ENCODE measurements at places on chromosomes 3 and 15.

- DNase-seq: no peak
Measured at GRCh38 chr3:181956122-181956521, 244.4 kb downstream of the SOX2 start.

GRCh38 chr3:124886168-124887056, 753 bp downstream of the ITGB5 start:
- DNase-seq: peak; percentile 74

DNA sequence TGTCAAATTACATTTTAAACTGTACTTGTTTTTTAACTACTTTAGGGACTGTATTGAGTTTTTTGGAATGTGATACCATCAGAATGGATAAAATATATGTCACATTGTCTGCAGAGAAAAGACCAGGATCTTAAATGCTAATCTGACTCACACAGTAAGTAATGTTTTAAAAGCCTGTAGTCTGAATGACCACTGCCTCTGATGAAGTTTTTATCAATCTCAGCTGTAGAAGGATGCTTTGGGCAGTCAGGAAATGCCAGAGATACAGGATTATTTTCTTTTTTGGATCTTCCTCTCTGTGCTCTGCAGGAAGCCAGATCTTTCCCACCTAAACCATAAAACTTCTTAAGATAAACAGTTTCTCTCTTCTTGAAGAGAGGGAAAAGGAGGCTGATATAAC, 73.1 kb upstream of the PRTG start:
- DNase-seq: no peak

DNA sequence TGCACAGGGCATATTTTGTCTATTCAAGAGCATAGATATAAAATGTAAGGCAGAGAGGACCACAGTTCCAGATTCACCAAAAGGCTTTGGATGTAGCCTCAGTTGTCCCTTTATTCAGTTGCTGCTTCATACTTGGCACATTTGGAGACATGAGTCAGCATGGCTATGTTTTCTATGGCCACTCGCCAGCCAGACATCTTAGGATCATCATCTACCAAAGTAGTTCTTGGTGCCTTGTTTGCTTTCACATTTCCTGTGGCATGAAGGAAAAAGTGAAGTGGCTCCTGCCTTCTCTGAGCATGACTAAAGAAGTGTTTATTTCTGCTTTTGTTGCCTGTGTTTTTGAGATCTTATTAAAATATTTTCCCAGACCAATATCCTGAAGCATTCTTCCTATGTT, 7.2 kb downstream of the SUSD5 start:
- no peak for DNase-seq

DNA sequence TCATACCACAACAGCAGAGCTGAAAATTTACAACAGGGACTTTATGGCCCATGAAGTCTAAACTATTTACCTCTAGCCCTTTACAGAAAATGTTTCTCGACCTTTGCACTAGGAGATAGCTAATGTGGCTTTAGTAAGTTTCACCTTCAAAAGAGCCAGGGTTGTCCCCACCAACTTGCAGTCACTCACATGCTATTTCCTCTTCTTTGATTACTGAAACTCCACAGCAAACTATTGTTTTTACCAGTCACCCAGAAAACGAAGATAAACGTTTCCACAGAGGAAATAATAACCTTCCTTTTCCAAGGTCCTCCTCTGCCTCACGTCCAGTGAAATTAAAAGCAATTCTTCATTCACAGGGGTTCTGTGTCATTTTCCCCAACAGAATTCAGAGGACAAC, 48.2 kb downstream of the WWTR1 start:
- no peak for DNase-seq

DNA sequence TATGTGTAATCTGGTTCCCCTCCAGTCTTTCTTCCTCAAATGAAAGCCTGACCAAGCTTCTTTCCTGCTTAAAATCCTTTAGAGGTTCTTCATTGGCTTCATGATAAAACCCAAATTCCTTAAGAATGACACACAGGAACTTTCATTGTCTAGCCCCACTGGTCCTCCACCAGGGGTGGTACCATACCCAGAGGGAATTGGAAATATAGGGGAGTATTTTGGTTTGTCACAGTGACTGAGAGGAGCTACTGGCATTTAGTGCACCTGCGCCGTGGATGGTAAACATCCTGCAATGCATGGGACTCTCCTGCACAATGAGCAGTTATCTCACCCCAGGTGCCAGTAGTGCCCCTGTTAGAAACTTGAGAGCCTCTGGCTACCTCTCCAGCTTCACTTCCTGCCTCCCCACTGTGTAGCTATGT, 10.8 kb downstream of the ZWILCH start:
- DNase-seq: no peak

- no peak for DNase-seq
Measured at GRCh38 chr3:98645039-98645438, 51.6 kb upstream of the CPOX start.

GRCh38 chr3:121490161-121490560, 55.6 kb downstream of the POLQ start:
- DNase-seq: no peak

- DNase-seq: no peak
Measured at GRCh38 chr15:80061582-80061981, 2.1 kb downstream of the ZFAND6 start.

DNA sequence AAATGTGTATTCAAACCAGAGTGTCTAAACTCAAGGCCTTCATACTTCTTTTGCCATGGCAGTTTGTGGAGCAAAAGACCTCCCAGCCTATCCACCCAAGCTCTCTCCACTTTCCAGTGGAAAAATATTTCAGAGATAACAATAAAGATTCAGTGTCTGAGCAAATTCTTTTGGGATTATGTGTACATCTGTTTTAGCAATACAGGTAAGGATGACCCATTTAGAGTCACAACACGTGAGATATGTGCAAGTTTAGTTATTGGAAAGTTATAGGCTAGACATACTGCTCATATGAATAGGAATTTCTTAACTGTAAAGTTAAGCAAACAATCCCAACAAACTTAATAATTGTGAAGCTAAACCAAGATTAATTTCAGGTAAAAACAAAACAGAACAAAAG, 174.5 kb upstream of the LRIG1 start:
- no peak for DNase-seq

All from NCI-H146 (cell line).